ENCODE measurements at places on chromosomes 11 and 22.

GRCh38 chr11:96827164-96827563, 437.4 kb downstream of the JRKL start:
- DNase-seq: no peak

GRCh38 chr11:118002541-118003423, 16.6 kb downstream of the IL10RA start:
- peak; percentile 75 for DNase-seq

- DNase-seq: no peak
Observed at GRCh38 chr11:117410861-117411710, 83.4 kb downstream of the CEP164 start.

GRCh38 chr11:36702330-36703054, 104.5 kb upstream of the RAG2 start:
- no peak for DNase-seq

DNA sequence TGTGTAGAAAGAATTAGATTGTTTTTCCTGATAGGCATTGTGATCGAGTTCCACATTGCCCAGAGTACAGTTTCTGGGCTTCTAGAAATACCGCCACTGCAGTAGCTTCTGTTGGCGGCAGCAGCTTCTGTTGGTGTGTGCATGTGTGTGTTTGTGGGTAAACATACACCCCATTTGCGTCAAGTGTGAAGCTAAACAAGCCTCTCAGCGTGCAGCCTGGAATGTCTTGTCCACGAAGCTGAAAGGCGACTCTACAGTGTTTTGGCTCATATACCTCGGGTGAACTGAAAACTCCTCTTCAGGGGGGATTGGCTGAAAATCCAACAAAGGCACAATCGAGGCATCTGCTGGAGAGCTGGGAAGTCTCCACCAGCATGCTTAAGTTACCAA, 112.0 kb upstream of the E2F8 start:
- no peak for DNase-seq
